CD4-positive, alpha-beta T cell treated with Interleukin-15 for 1 hour (primary cell): ENCODE measurements at places on chromosomes 6 and 20.

GRCh38 chr20:35640724-35641123, 24.0 kb downstream of the CPNE1 start:
- DNase-seq = no peak

- DNase-seq = no peak
Observed at GRCh38 chr6:158863646-158864045, 44.5 kb upstream of the EZR start.

- no peak for DNase-seq
Observed at GRCh38 chr6:25012657-25013056, 76.9 kb upstream of the RIPOR2 start.

DNA sequence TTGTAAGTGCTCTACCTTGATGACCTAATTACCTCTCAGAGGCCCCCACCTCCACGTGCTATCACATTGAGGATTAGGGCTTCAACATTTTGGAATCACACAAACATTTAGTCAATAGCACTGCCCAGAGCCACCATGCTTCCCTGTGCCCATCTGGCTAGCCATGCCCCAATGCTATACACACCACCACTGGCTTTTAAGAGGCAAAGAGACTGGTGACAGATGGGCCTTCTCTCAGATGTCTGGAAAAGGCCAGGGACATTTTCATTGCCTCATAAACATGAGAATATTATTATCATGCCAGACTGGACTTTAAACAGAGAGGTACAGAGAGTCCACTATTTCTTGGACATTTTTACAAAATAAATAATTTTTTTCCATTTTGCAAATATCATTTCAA, 29.8 kb downstream of the TRMT6 start:
- DNase-seq = no peak
